ENCODE measurements at places on chromosomes 5 and 9.

DNA sequence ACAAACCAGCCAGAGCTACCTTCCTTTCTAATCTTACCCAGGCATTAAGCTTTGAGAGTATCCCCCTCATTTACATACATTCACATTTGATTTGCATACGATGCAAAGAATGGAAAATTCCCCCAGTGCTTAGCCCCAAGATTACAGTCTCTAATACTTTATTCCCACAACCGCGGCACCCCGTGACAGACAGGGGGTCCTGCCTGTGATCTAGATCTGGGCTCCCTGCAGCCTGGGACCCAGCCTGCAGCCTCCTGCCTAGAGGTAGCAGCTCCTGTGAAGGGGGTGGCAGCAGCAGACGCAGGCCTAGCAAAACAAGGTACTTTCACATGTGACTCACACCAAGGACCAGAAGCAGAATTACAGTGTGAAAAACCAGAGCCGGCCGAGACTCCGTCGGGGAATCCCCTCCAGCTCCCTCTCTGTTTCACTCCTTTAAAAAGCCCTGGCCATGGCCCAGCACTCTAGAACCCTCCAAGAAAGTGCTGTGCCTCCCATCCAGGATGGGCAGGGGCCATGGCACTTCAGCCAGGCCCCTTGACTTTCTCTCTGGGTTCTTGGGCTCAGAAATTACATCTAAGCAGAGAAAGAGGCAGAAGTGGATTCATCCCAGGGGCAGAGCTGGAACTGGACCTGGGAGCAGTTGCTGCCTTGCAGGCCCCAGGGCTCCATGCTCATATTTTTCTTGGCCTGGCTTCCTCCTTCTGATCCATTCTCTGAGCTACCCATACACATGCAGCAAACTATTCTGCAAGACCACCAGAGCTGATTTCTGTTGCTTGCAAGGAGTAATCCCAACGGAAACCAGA lies 14.0 kb upstream of the TCF7 start:
- DNase-seq = peak; percentile 74

GRCh38 chr5:38124321-38124720 lies 134.0 kb upstream of the EGFLAM start:
- no peak for DNase-seq

DNA sequence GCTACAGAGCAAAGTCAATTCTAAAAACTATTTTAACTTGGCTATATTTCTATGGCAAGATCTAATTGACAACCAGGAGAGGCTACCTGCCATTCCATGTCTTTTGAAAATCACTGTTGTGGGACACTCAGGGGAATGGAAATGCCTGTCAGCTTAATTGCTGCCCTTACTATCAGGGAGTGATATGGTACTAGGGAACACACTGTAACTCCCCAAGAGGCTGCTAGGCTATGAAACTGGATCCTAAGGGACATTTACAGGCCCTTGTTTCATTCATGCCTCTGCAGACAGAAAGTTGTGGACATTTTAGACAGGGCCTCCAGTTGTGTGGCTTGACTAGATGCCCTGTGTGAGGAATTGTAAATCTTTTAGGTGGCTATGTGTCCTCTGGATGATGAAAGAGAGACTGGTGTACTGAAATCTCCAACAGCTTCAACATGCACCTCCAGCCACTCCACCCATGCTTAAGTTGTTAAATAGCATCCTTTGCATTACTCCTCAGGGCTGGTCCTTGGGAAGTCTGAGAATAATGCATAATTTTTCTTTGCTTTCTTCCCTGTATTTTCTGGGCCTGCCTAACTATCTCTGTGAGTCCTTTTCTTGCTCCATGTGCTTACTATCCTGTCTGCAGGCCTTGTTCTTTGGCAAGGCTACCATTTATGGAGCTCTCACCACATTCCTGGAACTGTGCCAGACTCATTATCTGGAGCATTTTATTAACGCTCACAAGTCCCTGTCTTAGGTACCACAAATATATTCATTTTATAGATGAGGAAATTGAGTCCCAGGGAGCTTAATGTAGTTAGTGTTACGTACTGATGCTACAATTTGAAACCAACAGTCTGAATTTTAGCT lies 3.2 kb downstream of the MROH2B start:
- no peak for DNase-seq

DNA sequence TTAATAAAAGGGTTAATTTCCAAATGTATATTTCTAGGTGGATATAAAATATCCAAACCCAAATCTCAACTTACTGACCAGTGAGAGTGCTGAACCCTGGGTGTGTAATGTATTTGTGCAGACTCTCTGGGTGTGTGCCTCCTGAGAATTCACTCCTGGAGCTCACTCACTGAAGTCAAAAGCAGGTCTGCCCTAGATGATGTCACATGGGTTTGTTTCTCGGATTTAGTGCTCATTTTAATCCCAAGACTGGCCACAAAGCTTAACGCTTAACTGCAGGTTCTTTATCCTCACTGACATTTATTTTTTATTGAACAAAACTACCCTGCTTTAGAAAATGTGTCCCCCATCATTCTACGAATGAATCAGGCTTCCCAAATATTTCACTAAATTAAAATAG lies 179.4 kb downstream of the PPP2R2B start:
- no peak for DNase-seq

GRCh38 chr9:94922098-94922607 lies 195.7 kb downstream of the AOPEP start:
- DNase-seq = no peak

DNA sequence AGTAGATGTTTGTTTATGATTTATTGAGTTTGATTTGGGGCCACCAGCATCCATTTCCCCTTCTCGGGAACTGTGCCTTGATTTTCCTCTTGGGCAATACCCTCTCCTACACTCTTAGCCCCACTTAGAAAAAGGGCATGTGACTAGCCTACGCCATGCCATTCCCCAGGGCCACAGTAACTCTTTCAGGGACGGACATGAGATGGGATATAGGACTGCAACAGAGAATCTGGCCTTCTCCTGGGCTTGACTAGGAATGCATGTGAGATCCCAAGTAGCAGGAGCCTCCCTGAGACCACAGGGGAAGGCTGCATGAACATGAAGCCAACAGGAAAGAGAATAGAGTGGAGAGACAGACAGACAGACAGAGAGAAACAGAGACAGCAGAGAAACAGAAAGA lies 30.7 kb upstream of the SPARC start:
- DNase-seq = no peak

DNA sequence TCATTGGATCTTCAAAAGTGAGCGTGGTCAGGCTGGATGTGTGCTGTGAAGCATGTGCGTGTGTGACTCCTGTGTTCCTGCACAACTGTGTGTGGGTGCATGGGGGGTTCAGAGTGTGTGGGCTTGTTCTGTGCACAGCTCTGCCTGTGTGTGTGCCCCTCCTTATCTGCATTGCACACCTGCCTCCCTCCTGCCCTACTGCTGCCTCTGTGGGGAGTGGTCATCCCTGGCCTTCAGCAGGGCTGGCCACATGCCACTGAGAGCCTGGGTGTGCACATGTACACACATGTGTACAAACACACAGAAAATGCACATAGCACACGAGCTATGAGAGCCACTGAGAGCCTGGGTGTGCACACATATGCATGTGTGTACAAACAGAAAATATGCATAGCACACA lies 92.1 kb downstream of the CACNA1B start:
- DNase-seq = no peak

DNA sequence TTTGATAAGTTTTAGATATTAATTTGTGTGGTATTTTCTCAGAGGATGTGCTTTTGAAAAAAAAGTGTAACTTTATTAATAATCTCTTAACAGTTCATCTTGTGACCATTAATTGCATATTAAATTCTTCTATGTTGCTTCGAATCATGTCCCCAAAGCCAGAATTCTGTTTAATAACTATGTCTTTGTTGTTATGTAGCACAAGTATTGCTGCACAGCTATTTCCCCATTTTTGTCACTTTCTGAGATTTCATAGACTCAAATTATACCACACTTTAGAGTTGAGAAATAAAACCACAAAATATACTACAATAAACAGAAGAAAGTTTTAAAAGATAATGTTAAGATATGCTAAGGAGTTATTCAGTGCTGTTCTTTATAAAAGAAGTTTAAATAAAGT lies 2.8 kb downstream of the MEF2C start:
- no peak for DNase-seq

- DNase-seq = no peak
Measured at GRCh38 chr5:38467353-38468040, 88.9 kb downstream of the LIFR start.

GRCh38 chr5:72459089-72459661 lies 48.0 kb downstream of the ZNF366 start:
- DNase-seq = no peak

DNA sequence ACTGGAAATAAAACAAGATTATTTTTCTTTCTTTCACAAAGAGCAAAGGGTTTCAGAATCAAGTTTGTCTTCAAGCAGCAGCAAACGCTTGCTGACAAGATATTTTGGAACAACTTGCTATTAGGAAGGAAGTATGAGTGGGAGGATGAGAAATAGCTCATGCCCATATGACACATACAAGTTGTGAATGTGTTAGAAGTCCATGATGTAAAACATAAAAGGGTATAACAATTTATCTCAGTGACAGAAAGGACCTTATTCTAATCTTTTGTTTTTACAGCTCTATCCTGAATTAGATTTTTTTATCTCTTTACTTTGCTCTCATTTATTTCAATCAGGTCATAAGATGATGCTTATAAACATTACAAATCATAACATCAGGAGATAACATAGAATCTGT lies 516.6 kb upstream of the MEF2C start:
- DNase-seq = no peak

GRCh38 chr9:92561374-92562330 lies 25.9 kb upstream of the ECM2 start:
- no peak for DNase-seq

DNA sequence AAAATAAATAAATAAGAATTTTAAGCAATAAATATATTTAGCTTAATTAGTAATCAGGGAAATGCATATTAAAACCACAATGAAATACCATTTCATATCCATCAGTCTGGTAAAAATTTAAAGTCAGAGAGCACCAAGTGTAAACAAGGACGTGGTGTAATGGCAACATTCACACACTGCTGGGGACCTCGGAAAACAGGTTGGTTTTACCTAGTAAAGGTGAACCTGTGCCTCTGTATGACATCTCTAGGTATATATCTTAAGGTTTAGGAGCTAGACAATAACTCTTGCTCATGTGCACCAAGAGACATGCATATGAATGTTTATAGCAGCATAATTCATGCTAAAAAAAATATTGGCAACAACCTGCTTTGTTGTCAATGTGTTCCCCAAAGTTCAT lies 29.7 kb downstream of the FNBP1 start:
- DNase-seq = no peak

GRCh38 chr5:109105631-109106267 lies 304.0 kb downstream of the PJA2 start:
- DNase-seq = no peak

DNA sequence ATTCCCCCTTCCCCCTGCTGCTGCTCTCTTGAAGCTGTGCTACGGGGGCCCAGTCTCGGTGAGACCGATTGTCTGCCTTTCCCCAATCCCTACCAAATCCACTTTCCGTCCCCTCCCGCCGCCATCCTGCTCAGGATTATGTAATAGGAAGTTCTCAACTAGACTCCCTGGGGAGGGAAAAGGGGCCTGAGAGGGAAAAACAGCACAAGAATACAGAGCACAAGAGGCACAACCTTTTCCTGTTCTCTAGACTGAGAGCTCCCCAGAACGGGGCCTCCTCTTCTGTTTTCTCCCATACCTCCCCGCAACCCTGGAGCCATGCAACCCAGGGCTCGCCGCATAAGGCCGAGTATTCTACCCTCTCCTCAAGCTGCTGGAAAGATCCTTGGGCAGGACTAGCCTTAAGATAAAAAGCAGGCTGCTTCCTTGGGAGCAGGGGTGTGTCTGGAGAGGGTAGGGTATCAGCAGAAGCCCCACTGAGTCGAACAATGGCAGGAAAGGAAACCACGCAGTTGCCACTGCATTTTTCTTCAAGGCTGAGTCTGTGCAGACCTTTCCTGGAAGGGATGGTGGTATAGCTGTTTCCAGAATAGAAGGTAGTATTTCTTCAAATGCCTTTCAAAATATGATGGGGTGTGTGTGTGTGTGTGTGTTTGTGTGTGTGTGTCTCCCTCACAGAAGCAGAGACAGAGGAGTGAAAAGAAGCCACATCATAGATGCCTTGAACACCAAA lies 12.9 kb downstream of the MYORG start:
- no peak for DNase-seq

GRCh38 chr5:151156507-151157420 lies 815 bp downstream of the ANXA6 start:
- no peak for DNase-seq

DNA sequence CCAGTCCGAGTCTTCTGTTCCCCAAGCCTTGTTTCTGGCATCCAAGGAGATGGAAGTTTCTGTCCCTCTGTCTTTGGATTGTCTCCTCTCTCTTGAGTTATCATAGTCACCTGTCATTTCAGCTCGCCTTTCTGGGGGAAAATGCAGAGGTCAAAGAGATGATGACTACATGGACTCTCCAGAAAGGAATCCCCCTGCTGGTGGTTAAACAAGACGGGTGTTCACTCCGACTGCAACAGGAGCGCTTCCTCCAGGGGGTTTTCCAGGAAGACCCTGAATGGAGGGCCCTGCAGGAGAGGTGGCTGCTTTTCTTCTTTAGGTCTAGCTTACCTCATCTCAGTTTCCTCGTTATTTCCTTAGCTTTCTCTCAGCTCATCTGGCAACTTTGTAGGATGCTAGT lies 25.1 kb downstream of the ERAP2 start:
- DNase-seq = no peak

- no peak for DNase-seq
Measured at GRCh38 chr9:114223564-114224246, 68.4 kb downstream of the COL27A1 start.

DNA sequence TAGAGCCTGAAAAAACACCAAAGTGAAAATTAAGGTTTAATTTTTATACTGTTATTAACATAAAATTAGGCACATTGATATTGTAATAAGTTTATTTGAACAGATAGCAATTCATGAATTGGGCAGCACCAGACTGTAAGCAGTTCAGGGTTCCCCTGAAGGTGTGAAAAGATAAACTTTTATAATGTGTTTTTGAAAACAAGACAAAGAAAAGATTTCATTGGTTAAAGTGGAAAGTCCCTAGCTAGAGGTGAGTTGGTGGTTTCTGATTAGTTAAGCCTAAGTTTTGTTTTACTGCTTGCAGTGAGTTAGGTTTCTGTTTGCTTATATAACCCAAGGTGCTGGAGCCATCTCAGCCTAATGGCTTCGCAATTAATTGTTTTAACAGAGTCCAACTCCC lies 96.5 kb upstream of the RPS23 start:
- no peak for DNase-seq

All from stimulated activated CD4-positive, alpha-beta T cell treated with anti-CD3 and anti-CD28 coated beads, TNF-alpha, amount 100 ng/mL, for 1 hour (primary cell).